SJCRH30 (cell line): ENCODE measurements at places on chromosomes 11 and 22.

GRCh38 chr22:19576460-19577421, 52.5 kb upstream of the CLDN5 start:
- peaks cover 9% of the 10 kb centered on the region for H3K4me1 ChIP-seq
- no peak overlapping the region for H3K4me3 ChIP-seq
- H3K27ac ChIP-seq: no peak overlapping the region
- H3K27me3 ChIP-seq: no peaks in the 10 kb centered on the region
- DNase-seq: peak; percentile 46

DNA sequence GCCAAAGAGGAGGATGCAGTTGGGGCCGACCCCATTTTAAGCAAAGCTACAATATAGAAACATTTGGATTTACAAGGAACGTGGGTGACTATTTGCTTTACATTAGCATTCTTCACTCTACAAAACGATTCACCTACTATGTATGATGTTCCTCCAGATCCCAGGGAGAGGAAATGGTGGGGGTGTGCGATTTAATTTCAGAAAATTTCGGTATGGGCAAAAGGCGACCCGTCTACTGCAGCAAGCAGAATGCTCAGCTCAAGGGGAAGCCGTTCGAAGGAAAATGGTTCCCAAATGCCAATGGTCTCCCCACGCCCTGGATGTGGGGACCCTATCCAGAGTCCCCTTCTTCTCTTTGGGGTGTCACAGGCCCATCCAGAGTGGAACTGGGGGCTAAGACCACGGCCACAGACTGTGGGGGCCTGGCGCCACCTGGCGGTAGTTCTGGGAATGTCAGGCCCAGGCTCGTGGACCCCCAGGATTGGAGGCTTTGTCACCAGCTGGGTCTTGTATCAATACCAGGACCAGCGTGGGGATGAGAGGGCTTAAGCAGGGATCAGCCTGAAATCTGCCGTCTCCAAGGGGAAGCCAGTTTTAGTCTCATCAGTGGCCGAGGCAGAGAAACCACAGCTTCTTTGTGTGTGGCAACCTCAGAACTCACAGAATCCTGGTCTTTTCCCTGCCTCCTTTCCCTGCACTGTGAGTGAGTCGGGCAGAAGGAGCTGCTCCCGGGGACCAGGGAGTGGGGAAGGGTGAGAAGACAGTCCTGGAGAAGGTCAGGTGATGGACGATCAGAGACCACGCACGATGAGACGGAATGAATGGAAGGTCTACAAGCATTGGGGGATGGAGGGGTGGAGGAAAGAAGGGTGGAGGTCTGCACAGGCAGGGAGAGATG, 8.4 kb downstream of the LRRC10B start:
- no peaks in the 10 kb centered on the region for H3K27me3 ChIP-seq
- DNase-seq: peak; percentile 77
- H3K36me3 ChIP-seq: no peaks in the 10 kb centered on the region
- no peak overlapping the region for H3K27ac ChIP-seq
- peaks cover 25% of the 10 kb centered on the region for H3K4me1 ChIP-seq

GRCh38 chr11:35820614-35821013, 123.2 kb upstream of the LDLRAD3 start:
- H3K4me1 ChIP-seq: peaks cover 12% of the 10 kb centered on the region
- H3K27me3 ChIP-seq: no peaks in the 10 kb centered on the region
- peaks cover 1% of the 10 kb centered on the region; the same call in 1 of the 2 replicates for H3K36me3 ChIP-seq
- DNase-seq: no peak
- H3K27ac ChIP-seq: no peak overlapping the region

DNA sequence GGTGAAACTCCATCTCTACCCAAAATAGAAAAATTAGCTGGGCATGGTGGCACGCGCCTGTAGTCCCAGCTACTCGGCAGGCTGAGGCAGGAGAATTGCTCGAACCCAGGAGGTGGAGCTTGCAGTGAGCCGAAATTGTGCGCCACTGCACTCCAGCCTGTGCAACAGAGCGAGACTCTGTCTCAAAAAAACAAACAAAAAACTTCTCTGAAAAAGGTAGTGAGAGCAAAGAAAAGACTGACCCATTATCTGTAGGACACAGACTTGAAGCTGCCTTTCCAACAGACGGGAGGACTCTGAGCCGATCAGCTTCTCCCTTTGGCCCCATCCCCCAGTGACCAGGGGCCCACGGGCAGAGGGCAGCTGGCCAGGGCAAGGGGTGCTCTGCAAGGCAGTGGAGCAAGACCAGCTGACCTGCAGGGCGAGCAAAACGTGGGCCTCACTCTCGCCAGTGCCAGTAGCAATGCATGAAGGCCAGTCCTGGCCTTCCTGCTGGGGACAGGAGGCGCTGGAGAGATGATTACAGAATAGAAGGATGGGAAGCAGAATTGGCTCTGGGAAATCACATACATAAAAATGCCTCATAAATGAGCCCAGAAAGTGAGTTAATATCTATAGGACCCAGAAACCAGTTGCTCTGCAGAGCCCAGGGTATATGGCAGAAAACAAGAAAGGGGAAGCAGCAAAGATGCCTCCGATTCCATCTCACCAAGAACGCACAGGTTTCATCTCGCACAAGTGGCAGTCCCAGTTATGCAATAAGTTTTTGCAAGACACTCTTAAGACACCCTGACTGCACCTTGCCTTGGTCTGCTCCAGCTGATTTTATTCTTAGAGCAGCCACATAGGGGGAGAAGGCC, 2.8 kb downstream of the EHD1 start:
- DNase-seq: no peak
- peak overlapping the region; percentile 97 for H3K27ac ChIP-seq
- H3K36me3 ChIP-seq: peaks cover 12% of the 10 kb centered on the region; the same call in 1 of the 2 replicates
- H3K4me1 ChIP-seq: peaks cover 59% of the 10 kb centered on the region
- no peaks in the 10 kb centered on the region for H3K27me3 ChIP-seq

DNA sequence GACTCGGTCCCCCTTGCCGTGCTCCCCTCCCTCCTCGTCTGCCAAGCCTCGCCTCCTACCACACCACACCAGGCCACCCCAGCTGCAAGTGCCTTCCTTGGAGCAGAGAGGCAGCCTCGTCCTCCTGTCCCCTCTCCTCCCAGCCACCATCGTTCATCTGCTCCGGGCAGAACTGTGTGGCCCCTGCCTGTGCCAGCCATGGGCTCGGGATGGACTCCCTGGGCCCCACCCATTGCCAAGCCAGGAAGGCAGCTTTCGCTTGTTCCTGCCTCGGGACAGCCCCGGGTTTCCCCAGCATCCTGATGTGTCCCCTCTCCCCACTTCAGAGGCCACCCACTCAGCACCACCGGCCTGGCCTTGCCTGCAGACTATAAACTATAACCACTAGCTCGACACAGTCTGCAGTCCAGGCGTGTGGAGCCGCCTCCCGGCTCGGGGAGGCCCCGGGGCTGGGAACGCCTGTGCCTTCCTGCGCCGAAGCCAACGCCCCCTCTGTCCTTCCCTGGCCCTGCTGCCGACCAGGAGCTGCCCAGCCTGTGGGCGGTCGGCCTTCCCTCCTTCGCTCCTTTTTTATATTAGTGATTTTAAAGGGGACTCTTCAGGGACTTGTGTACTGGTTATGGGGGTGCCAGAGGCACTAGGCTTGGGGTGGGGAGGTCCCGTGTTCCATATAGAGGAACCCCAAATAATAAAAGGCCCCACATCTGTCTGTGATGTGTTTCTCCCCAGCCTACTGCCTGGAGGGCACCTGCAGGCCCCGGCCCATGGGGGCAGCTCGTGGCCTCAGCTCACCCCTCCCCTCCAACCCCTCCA, 29.8 kb downstream of the CAPN1 start:
- no peaks in the 10 kb centered on the region for H3K27me3 ChIP-seq
- no peak overlapping the region for H3K4me3 ChIP-seq
- no peak overlapping the region for H3K27ac ChIP-seq
- H3K4me1 ChIP-seq: no peaks in the 10 kb centered on the region
- no peak for DNase-seq

DNA sequence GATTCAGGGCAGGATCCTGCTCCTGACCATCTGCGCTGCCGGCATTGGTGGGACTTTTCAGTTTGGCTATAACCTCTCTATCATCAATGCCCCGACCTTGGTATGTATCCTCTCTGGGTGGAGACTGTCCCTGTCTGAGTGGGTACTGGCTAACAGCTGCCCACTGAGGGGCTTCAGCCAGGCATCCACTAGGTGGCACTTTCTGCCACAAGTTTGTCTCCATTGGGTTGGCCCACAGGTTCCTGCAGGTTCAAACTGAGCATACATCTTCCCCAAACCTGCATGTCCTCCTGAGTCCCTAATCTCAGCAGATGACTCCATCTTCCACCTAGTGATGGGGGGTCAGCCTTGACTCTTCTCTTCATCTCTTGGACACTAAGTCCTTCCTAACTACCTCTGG, 4.4 kb downstream of the SLC2A11 start:
- H3K4me1 ChIP-seq: peaks cover 10% of the 10 kb centered on the region
- no peak overlapping the region for H3K27ac ChIP-seq
- DNase-seq: peak; percentile 77
- H3K4me3 ChIP-seq: no peak overlapping the region
- H3K36me3 ChIP-seq: no peaks in the 10 kb centered on the region
